Ureter (tissue), 1 donor: ENCODE measurements at places on chromosomes 5 and 9. TPM values are rescaled to one million over a fixed set of nuclear protein-coding genes. Genes with fewer than 3 reads are reported as not detected.
A peak's percentile ranks its signal among the peaks of the same experiment; 100 is the strongest.

Gene PCDHGB3
- total RNA-seq, result 3.2 TPM

Gene GALNT12
- 38.5 TPM for total RNA-seq

DNA sequence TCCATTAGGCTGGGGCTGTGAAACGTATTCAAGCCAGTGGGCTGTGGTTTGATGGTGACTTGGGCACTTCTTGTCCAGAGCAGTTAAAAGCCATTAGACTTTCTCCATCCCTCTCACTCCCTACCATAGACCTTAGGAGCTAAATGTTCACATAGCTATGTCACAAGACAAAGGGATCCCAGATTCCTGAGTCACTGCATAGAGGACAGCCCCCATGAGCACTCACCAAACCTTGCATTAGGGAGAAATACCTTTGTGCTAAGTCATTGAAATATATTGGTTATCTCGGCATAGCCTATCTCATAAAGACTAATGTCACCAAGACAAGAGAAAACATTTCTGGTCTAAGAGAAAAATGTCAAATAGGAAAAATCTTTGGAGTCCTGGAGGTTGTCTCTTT is 104.3 kb downstream of the TRPM6 start:
- DNase-seq, result no peak

DNA sequence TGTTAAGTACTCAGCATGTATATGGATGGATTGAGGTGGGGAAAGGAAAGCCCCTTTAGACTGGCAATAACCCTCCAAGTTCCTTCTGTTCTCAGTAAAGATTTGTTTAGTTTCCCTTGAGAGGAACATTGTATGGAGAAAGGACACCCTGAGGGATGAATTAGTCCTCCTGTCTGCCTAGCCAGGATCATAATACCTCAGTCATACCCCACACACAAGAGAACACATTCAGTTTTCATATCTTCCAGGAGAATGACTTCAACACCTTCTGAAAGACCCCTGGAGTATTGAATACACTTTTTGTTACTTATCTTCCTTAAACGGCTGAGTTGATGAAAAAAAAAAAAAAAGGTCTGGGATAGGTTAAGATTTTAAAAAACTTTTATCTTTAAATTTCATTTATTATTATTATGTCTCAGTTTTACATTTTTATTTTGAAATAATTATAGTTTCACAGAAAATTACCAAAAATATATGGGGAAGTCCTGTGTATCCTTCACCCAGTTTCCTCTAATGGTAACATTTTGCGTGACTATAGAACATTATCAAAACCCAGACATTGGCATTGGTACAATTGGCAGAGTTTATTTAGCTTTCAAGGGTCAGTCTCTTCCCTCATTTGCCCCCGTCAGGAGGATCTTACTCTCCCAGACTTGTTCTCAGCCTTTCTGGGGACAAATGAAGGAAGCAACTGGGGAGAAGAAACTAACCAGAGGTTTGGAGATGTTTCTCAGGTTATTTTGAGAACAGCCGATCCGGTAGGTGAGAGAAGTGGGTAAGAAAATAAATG is 88.0 kb downstream of the ACTBL2 start:
- no peak for DNase-seq

Gene PLCXD3
- total RNA-seq, result 4.5 TPM

Gene ARL14EPL
- total RNA-seq, result not detected

Gene KIF4B
- total RNA-seq, result not detected

Gene GRM6
- total RNA-seq, result not detected

GRCh38 chr9:91786132-91786896 is 163.7 kb downstream of the ROR2 start:
- peak; percentile 30 for DNase-seq

Gene GMCL2
- not detected for total RNA-seq

Gene OR4F3
- not detected for total RNA-seq
